Muscle of back (tissue), 13 donors: ENCODE measurements at places on chromosomes 7 and 10.

- no peak for DNase-seq
Observed at GRCh38 chr10:44883593-44884331, 27.4 kb upstream of the TMEM72 start.

GRCh38 chr7:40859965-40860543, 725.2 kb downstream of the SUGCT start:
- no peak for DNase-seq

- DNase-seq = no peak
Observed at GRCh38 chr7:124914298-124914697, 15.3 kb downstream of the POT1 start.

DNA sequence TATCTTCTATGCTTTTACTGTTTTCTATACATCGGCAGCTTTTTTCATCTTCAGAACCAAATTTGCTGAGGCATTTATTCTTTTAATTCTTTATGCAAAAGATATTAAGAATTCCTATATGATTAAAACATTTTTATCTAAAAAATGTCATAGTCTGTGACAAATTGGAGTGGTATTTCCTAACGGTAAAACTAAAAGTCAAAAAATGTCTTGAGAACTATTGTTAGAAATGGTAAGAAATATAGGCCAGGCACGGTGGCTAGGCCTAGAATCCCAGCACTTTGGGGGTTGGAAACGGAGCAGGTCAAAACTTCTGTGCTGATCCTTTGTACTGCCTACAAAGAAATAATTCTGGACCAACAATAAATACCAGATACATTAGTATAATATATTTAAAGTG, 57.7 kb upstream of the PRR15 start:
- DNase-seq = no peak

DNA sequence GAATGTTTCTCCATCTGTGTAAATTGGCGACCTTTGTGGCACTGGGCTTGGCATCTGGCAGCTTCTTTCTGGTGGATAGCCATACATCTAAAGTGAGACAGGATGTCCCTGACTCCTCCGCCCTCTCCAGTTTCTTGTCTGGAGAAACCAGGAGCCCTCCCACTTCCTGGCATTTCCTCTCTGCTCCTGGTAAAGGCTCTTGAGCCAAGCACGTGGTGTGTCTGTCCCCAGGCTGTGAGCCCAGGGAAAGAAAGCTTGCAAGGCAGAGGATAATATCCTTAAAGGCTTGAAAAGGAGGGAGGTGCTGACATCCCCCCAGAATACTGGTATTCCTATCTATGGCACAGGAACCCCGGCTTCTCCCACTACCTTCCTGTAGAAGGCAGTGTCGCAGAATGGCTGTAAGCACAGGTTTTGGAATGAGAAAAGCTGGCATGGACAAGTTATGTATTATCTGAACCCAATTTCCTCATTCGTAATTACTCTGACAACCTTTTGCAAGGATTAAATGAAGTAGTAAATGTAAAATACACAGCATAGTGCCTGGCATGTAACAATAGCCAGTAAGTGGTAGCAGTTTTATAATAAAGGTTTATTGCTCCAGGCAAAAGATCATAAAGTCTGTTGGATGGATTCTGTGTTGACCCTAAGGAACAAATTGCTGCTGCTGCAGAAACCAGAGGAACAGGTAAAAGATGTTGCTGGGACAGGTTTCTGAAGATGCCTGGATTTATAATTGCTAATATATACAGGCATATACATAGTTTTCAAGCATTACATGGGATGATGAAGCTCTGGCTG, 11.8 kb upstream of the ACSL5 start:
- peak; percentile 60 for DNase-seq

GRCh38 chr7:2510130-2510776, 9.3 kb upstream of the LFNG start:
- DNase-seq = no peak

GRCh38 chr7:37550872-37551271, 102.2 kb upstream of the ELMO1 start:
- no peak for DNase-seq

DNA sequence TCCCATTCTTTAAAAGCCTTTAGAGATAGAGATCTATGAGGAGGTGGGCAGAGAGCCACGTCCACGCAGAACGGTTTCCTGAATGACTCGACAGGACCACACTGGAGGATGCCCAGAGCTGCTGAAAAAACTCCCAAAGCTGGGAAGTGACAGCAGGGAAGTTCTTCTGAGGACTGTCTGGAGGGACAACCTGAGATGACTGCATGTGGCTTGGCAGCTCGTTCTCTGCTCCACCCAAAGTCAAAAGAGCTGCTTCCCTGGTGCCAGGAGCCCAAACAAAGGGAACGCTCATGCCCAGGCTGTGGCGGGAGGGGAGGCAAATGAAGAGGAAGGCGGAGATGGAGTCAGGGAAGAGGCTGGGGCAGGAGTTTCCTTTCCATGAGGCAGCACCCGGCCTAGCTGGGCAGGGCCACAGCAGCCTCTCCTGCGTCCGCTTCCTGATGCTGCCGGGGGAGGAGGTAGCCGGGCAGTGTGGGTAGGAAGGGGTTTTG, 95.4 kb downstream of the CCDC3 start:
- no peak for DNase-seq

GRCh38 chr10:71840177-71840957, 10.7 kb downstream of the PSAP start:
- peak; percentile 88 for DNase-seq

GRCh38 chr7:24587853-24588252, 14.6 kb downstream of the PALS2 start:
- DNase-seq = no peak

DNA sequence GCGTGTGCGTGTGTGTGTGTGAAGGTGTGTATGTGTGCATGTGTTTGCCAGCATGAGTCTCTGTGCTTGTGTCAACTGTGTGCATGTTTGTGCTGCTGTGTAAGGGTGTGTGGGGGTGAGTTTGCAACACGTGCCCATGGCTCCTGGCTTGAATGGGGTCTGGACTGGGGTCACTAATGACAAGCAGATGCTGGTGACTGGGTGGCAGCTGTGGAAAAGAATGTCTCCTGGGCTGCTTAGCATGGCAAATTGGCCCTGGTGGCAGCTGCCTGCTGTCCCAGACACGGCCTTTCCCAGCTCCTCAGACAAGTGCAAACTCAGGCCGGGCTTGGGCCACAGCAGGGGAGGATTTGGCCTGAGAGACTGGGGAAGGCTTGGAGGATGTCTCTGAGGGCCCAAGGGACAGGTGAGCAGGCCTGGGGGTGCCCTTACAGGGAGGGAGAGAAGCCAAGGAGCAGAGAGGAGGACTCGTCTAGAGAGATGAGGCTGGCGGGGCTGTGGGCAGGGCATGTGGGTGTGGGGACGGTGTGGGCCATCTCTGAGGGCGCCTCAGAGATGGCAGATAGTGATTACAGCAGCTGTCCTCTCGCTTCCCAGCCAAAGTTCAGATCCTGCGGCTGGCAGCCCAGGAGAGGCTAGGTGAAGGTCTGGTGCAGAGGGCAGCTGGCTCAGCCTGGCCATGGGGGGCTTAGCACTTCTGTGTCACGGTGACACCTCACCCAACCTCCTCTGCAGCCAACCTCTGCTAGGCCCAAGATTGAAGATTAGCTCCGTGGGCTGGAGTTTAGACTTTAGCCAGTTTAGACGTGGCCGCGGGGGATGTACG, 1.5 kb downstream of the AQP1 start:
- DNase-seq = peak; percentile 50

- no peak for DNase-seq
Observed at GRCh38 chr10:70751356-70751755, 33.8 kb downstream of the TBATA start.
